ENCODE measurements at places on chromosomes 12 and 14.

DNA sequence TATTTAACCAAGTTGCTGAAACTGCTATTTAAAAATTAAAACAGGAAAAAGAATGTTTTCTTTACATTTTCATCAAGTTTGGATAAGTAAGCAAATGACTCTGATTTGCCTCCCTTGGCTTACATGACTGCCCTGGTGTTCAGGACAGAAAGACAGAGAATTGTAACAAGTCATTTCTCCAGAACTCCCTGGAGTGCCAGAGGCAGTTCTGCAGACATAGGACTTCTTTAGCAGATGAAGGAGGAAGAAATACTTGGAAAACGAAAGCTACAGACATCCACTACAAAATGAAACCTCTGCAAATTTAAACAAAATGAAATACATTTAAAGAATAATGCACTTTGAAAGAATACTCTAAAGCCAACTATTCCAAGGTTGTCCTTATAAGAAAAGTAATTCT is 253.9 kb downstream of the LRFN5 start:
- no peak for DNase-seq

GRCh38 chr12:117552971-117553370 is 191.5 kb upstream of the NOS1 start:
- no peak for DNase-seq

GRCh38 chr12:47900131-47901062 is 4.4 kb downstream of the VDR start:
- no peak for DNase-seq

DNA sequence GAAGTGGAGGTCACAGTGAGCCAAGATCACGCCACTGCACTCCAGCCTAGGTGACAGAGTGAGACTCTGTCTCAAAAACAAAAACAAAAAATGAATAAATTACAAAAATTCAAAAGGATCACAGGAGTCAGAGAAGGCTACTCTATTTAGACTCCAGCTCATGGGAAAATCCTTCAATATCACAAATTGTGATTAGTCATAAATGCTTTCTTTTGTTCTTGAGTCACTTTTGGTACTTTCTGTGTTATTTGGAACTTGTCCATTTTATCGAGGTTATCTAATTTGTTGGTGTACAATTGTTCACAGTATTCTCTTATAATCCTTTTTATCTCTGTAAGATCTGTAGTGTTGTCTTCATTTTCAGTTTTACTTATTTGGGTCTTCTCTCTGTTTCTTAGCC is 18.9 kb downstream of the ALDH2 start:
- no peak for DNase-seq

GRCh38 chr12:84756961-84757360 is 155.6 kb downstream of the SLC6A15 start:
- DNase-seq = no peak
